ENCODE measurements at places on chromosomes 6 and 20.

GRCh38 chr6:77548662-77549366 is 85.5 kb upstream of the HTR1B start:
- no peak for DNase-seq

DNA sequence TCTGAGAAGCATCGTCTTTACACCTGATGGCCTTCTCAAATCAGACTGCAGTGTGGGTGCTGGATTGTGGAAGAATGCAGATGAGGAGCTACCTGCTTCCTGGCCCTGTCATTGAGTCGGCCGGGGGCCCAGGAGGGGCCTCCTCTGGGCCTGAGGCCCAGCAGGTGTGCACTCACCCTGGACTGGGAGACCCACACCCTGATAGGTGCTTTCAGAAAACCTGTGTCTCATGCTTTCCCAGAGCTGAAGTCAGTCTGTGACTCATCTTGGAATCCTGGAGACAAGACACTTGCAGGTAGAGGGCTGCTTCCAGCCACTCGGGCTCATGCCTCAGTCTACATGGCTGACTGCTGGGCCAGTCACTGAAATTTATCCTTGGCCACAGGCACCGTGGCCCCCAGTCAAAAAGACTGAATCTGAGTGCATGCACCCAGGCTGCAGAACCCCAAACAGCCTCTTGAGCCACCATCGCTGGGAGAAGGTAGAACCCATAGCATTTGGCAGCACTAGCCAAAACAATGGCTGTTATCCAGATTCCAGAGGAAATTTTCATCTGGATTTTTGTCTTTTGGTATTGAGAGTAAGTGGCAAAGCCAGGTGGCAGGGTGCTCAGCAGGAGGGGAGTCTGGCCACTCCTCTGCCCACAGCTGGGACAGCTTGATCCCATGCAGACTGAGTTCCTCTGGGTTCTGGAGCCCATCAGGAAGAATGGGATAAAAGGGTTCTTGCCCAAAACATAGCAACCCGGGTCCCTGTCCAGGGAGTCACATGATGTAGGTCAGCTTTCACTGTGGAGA is 182.0 kb upstream of the CST7 start:
- DNase-seq: no peak

DNA sequence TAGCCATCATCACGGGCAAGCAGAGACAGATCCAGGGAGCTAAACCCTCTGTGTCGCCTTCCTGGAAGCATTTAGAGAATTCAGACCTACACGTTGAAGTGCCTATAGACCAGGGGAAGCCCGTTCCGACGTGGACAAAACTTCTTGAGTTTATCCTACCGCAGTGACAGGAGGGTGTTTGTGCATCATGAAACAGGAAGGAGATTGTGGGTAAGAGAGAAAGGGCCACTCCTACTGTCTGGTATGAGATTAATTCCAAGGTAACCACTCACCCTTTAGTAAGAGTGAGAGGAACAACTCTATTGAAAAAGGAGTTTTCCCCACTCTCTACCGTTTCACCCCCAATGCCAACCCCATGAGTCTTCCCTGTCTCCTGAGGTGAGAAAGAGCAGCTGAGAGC is 133.7 kb downstream of the TFAP2C start:
- DNase-seq: no peak

GRCh38 chr6:124854338-124854922 is 107.8 kb upstream of the RNF217 start:
- DNase-seq: no peak

- DNase-seq: no peak
These were observed 67.4 kb upstream of the SNRPB2 start for GRCh38 chr20:16662467-16662866.

GRCh38 chr20:16714242-16714641 is 15.6 kb upstream of the SNRPB2 start:
- no peak for DNase-seq

DNA sequence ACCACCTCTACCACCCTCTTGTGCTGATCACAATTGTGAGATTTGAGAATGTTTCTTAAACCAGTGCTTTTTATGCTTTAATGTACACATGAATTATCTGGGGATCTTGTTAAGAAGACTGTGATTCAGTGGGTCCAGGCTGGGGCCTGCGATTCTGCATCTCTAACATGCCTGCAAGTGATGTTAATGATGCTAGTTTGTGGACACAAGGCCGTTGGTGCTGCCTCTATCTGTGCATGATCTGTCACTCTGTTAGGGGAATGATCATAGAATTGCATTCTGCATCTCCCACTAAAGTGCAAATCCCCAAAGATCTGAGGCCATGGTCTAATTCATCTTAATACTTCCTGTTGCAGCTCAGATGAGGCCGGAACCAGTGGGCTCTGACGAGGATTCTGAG is 746.5 kb downstream of the PTPRT start:
- DNase-seq: no peak

DNA sequence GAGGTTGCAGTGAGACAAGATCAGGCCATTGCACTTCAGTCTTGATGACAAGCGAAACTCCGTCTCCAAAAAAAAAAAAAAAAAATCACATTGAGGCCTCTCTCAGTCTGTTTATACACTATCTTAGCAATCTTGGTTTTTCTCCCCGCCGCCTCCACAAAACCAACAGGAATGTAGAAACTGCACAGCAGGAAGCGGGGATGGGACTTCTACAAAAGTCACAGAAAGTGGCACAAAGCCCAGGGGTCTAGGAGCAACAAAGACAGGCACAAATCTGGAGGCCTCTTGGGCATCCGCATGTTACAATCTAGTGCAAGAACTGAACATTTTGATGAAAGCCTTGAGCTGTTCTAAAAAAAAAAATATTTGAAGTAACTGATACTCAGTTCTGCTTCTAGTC is 48.6 kb downstream of the KDM1B start:
- no peak for DNase-seq

DNA sequence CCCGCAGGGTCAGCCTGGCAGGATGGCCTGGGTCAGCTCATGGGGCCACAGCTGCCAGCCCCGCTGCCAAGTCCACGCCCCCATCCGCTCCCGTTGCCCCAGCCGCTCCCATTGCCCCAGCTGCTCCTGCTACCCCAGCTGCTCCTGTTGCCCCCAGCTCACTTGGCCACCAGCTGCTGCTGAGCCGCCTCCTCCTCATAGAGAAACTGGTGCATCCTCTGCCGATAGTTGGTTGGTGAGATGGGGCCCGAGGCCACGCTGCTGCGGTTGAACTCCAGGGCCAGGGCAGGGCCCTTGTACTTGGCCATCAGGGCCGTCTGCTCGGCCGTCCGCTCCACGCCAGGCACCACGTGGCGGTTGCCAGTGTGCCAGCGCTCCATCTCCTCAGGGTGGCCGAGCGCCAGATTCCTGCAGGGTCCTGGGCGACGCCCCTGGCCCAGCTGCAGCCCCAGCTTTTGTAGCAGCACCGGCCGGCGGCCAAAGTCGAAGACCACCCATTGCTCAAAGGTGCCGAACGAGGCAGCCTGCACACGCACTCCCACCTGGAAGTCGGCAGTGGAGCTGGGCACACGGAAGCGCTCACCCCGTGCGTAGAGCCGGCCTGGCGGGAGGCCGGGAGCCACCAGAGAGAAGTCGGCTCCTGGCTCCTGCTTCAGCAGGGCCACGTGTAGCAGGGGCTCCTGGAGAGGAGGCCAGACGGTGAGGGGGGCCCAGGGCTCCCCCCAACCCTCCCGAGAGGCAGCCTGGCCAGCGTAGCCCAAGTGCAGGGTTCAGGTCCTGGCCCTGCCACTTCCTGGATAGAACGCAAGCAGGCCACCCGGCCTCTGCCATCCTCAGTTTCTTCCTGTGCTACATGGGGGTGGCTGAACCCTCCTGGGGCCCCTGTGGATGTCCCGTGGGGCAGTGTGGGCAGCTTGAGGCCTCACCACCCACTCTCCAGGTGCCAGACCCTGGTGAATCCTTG is 4.8 kb downstream of the HELZ2 start:
- DNase-seq: no peak

- DNase-seq: no peak
These were observed 3.9 kb downstream of the RNF144B start for GRCh38 chr6:18391023-18391422.

DNA sequence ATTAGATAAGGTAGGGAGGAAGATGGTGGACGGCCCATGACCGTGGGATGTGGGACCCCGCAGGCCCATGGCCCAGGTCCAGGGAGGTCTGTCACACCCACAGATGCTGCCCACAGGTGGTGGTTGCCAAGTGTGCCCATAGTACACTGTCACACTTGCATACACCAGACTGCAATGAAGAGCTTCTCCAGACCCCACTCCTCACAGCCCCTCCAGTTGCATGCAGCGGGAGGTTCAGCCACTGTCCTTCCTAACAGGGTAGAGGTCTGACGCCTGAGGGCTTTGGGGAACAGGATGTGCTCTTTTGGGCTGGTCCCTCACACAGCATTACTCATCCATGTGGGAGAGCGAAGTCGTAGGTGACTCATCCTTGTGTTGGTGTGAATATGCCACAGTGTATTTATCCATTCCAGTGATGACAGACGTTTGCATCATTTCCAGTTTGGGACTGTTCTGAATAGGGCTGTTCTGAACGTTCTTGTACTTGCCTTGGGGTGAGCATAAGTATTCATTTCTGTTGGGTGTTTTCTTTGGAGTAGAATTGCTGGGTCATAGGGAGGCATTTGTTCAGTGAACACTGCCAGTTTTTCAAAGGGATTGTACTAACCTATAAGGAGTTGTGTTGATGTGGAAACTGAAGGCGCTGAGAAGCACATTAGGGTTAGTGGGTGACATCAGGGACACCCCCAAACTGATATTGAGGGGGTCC is 10.1 kb upstream of the PYGB start:
- no peak for DNase-seq

Data from D721Med (cell line).